PC-9 (cell line): ENCODE measurements at places on chromosomes 3 and 15. TPM values are rescaled to one million over a fixed set of nuclear protein-coding genes. Genes with fewer than 3 reads are reported as not detected.

DNA sequence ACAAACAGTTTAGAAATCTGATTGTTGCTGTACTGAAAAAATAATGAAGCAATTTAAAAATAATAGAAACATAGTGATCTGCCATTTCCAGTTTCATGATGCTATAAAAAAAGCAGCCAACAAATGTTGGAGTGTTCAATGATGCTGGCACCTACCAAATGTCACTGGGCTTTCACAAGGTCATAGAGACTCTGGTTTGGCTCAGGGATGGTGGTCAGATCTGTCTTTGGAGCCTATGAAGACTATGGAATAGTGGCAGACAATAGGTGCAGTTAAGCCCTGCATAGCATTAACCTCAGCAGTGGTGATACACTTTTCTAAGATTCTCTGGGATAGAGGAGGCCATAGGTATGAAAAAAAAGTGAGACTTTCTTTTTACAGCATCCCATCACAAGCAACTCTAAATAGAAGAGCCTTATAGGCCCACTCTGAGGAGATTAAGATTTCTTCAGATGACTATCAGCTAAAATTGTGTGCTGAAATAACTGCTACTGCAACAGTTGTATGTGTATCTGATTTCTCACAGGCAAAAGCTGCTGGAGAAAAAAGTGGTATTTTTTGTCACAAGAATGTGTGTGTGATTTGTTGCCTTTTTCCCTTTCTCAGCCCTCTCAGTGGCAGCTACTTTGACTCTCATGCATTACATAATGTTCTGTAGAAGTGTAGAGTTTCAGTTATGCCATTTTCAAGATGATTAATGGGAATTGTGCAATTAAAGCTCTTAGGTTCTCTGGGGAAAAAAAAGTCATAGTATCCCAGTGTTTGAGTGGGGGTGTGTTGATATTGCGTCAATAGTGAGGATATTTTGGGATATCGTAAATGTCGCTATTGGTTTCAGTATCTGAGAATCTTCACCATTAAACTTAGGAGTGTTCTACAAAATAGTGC is 137.4 kb downstream of the MBNL1 start:
- DNase-seq: no peak

The IREB2 gene
- total RNA-seq: 48.8 and 49.0 TPM in 2 replicates

The FEZF2 gene
- not detected in 2 replicates for total RNA-seq

GRCh38 chr3:147393943-147394883 is 12.1 kb downstream of the ZIC4 start:
- no peak for DNase-seq

- DNase-seq: no peak
Observed at GRCh38 chr3:132777171-132777570, 55.0 kb upstream of the NPHP3 start.

GRCh38 chr3:72116226-72116625 is 331.3 kb upstream of the PROK2 start:
- no peak for DNase-seq

The HRG gene
- 0.58 and 1.3 TPM in 2 replicates for total RNA-seq

DNA sequence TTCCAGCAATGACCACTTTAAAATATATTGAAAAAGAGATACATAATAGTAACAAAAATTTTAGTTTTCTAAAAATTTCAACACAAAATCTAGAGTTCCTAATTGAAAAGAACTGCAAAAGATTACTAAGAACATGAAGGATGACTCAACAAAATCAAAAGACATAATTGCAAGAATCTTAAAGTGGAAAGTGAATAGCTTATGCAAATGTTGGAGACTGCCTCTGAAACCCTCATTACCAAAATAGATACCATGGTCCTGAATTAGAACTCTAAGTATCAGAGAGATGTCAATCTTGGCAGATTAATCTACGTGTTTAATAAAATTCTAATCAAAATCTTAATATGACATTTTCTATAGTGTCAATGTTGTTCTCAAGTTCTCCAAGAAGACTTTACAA is 60.7 kb upstream of the SGO1 start:
- no peak for DNase-seq

DNA sequence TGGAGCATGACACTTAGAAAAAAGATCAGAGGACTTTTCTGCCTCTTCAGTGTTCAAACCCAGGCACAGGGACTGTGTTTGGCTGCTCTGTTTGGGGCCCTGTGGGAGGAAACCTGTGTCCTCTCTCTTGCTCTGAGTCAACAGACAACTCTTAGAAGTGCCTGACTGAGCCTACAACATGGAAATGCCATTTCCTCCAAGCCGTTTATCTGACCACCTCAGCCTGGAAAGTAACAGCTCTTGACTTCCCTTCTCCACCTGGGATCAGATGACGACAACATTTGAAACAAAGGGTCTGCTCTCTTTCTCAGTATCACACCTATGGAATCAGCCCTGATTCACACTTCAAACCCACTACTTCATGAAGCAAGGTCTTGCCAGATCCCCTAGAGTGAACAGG is 91.3 kb upstream of the CTDSPL start:
- no peak for DNase-seq

The TRIM42 gene
- total RNA-seq: not detected in 2 replicates

DNA sequence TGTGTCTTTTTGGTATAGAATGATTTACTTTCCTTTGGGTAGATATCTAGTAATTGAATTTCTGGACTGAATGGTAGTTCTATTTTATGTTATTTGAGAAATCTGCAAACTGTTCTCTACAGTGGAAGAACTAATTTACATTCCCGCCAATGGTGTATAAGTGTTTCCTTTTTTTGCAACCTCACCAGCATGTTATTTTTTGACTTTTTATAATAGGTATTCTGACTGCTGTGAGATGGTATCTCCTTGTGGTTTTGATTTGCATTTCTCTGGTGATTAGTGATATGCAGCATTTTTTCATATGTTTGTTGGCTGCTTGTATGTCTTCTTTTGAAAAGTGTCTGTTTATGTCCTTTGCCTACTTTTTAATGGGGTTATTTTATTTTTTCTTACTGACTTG is 607.2 kb downstream of the OTOL1 start:
- no peak for DNase-seq

The UBA7 gene
- 48.6 and 56.5 TPM in 2 replicates for total RNA-seq

DNA sequence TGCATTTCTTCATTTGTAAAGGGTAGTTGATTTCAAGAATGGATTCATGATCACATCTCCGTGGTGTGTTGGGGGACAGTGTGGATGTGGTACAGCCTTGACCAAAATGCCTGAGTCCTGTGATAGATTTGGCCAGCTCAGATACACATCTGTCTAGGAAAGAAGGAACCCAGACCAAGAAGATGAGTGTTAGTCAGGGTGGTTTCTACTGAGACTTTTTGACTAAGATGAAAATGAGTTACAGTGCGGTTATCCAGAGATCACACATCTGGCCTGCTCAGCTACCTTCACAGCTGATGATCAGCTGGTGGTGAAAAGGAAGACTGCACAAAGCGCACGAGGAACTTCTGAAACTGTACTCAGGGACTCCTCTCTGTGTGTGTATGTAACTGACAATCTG is 68.0 kb downstream of the FNDC3B start:
- DNase-seq: no peak

DNA sequence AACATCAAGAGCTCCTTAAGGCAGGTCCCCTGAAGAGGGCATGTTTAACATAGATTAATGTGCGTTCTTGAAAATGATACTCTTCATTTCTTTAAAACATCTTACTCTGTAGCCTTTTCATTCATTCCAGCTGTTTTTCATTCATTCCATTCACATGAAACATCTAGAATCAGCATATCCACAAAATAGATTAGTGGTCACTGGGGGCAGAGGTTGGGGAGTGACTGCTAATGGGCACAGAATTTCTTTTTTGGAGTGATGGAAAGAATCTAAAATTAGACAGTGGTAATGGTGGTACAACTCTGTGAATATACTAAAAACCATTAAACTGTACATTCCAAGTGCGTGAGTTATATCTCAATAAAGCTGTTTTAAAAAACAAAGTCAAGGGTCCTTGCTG is 15.4 kb upstream of the CXCR6 start:
- no peak for DNase-seq

DNA sequence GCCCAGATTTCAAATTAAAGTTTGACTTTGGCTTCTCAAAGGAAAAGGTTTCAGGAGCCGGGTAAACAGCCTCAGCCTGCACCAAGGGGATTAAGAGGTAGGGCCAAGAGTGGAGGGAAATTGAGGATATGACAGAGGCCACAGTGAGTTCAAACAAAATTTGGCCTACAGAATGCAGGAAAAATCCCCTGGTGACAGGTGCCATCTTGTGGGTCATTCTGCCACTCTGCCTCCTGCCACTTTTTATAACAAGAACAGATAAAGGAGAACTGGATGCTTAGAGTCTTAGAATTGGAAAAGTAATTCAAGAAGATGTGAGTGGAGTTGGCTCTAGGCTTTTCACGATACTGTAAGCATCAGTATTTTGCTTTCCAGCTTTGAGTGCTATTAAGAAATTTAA is 253.2 kb downstream of the NR2F2 start:
- DNase-seq: no peak

DNA sequence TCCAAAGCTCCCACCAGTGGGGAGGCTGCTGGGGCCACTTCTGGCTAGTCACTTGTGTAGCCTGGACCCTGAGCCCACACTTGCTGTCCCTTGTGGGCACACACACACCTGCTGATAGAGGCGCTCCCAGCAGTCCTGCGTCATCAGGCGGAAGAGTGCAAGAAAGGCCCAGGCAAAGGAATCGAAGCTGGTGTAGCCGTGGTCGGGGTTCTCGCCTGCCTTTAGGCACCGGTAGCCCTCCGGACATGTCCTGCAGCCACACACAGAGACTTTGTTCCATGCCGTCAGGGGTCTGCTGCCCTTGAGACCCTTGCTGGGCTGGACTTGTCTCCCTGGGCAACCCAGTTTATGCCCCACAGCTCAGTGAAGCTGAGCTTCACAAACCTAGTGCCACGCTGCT is 42.9 kb downstream of the SCN5A start:
- DNase-seq: no peak

GRCh38 chr3:45870099-45870498 is 16.2 kb upstream of the CCR9 start:
- DNase-seq: no peak

- no peak for DNase-seq
Observed at GRCh38 chr3:53300826-53301225, 45.0 kb upstream of the TKT start.

The ADIPOQ gene
- not detected in 2 replicates for total RNA-seq

The PTX3 gene
- 0.59 and 1.1 TPM in 2 replicates for total RNA-seq

- no peak for DNase-seq
Observed at GRCh38 chr15:26866298-26867199, at the start of gene GABRA5. Gene GABRA5, plus strand, starts transcription at chr15:26867062. Its CDS starts 2,187 bp downstream, at chr15:26869249.

GRCh38 chr3:126570103-126570541 is 11.4 kb upstream of the C3orf22 start:
- no peak for DNase-seq

The KCNMB2 gene
- not detected in 2 replicates for total RNA-seq

The RPUSD3 gene
- total RNA-seq: 53.2 and 57.7 TPM in 2 replicates

The SEMA4B gene
- total RNA-seq: 63.6 and 70.7 TPM in 2 replicates

DNA sequence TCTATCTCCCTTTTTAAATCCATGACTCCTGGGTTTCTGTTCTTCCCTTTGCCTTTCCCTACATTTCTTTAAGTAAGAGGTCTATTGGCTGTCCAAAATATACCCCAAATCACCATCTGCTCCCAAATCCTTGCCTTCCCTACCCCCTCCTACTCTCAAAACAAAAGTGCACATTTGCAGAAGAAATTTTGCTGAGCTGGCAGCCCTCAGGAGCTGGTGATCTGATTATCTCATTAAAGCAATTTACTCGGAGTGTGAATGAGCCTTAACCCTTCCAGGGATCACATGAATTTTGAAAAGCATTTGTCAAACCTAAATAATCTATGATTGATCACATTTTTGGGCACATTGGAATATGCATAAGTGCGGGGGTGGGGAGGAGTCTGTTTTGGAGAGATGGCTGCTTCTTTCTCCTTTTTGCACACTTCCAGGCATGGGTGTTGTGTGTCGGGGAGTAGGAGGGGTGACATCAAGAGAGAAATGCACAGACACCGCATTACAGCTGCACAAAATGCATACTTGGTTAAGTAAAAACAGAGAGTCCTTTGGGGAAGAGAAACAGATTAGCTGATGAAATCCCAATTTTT is 892.6 kb downstream of the TUSC7 start:
- DNase-seq: no peak

- DNase-seq: no peak
Observed at GRCh38 chr3:38163117-38163840, 2.1 kb upstream of the OXSR1 start.

The SEC11A gene
- 146 and 174 TPM in 2 replicates for total RNA-seq

DNA sequence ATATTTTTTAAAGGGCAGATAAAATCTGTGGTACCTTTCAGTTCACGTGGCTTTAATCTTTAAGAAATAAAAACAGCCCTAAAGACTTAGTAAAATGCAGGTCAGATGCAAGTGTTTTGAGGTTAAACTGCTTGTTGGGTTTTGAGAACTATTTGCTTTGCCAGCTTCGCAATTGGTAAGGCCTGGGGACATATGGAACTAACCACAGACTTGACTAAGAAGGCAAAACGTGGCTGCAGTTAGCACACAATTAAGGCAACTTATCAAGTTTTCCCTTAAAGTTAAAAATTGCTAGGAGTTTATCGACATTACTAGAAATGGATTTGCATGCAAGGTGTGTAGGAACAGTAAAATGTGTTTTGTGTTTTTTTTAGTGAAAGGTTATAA is 206.9 kb downstream of the ZNF385D start:
- DNase-seq: no peak

The ITGA11 gene
- 0.18 and 0.70 TPM in 2 replicates for total RNA-seq

- DNase-seq: no peak
Observed at GRCh38 chr3:71491154-71491752, 92.3 kb downstream of the FOXP1 start.

DNA sequence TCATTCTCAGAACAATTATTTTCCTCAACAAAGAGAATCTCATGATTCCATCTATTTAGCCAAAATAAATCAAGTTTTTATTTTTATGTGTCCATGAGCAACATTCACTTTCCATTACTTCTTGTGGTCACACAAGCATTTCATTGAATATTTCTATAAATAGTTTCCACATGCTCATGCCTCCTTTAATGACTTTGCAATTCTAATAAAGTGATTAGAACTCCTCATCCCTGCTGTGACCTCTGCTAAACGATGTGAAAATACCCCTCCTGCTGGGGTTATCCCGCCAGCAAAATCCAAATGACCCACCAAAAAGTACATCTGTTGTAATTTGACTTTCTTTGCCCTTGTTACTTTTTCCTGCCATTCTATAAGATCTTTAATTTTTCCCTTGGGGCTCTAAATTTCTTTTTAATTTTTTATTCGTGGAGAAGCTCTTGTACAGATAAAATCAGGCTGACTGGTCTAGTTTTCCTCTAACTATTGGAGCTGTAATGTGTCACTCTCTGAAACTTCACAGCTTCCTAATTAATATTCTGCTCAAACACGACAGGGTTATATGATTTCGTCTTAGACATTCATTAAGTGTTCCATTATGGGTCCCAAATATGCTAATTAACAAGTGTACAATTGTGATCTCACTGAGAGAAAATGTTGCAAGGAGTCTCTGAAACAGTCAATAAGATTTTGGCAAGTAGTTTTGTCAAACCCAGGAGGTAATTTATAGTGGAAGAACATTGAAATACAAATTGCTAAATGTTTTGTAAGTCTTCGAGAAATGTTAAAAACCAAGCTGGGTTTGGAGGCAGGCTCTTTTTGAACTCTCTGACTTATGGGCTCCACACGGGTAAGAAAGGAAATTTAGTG is 533.1 kb upstream of the NAALADL2 start:
- no peak for DNase-seq

The SEMA5B gene
- total RNA-seq: not detected in 2 replicates
